Inflammatory macrophage (primary cell): ENCODE measurements at places on chromosomes 5 and 9.

DNA sequence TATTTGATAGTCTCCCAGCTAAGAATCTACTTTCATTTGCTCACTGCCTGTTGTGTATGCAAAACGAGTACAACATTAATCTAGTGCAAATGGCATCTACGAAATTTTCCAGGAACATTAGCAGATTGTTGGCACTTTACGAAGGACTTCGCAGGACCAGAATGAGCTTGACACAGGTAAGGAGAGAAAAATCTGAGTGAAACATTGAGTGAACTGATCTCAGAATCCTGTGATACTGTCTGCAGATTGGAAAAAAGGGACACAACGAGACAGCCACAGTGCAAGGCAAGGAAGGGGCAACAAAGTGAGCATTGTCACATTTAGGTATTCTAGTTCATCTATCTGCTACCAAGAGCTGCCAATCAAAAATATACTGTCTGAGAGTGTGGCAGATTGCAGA lies 350.5 kb downstream of the ZNF608 start:
- no peak for DNase-seq

GRCh38 chr5:14932902-14933469 lies 61.4 kb upstream of the ANKH start:
- DNase-seq, result no peak

GRCh38 chr5:132418881-132419280 lies 49.4 kb downstream of the SLC22A5 start:
- no peak for DNase-seq

GRCh38 chr9:129933185-129934040 lies 98.2 kb downstream of the USP20 start:
- no peak for DNase-seq

DNA sequence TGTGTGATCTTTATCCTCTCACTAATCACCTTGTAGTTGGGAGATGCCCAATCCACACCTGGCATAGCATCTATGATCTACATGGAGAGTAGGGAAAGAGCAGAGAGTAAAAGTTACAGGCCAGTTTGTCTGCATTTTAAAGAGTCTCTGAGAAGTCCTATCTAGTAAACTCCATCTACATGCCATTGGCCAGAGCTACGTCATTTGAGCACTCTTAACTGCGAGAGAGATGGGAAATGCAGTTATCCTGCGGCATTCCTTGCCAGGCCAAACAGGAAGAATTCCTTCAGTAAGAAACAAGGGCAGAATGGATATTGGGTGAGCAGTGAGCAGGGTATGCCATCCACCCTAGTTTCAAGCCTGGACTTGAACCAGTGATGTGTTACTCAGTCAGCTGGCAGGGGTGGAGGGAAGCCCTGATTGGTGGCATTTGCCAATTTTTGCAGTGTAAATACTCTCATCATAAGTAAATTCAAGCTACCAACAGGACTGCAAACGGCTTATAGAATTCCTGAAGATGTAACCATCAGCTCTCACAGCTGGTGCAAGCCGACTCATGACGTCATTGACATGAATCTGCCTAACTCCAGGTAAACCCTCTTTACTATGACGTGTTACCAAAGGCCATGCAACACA lies 156.8 kb upstream of the MSX2 start:
- DNase-seq, result no peak

DNA sequence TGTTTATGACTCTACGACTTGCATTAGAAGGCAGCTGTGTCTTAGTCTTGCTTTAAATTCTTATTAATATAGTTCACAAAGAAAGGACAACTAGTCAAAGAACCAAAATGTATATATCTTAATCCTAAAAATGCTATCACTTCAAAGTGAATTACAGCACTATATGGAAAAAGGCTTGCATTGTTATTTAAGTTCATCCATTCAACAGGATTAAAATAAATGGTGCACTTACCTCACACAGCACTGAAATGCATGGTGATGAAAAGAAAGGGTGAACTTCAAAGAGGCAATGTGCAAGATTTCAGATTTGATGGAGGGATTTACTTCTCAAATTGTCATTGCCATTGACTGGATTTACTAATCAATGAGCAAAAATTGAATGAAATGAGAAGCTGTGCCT lies 344.4 kb upstream of the NUDT12 start:
- no peak for DNase-seq

- peak; percentile 99 for DNase-seq
Measured at GRCh38 chr5:170307575-170308465, 10.2 kb upstream of the LCP2 start.

DNA sequence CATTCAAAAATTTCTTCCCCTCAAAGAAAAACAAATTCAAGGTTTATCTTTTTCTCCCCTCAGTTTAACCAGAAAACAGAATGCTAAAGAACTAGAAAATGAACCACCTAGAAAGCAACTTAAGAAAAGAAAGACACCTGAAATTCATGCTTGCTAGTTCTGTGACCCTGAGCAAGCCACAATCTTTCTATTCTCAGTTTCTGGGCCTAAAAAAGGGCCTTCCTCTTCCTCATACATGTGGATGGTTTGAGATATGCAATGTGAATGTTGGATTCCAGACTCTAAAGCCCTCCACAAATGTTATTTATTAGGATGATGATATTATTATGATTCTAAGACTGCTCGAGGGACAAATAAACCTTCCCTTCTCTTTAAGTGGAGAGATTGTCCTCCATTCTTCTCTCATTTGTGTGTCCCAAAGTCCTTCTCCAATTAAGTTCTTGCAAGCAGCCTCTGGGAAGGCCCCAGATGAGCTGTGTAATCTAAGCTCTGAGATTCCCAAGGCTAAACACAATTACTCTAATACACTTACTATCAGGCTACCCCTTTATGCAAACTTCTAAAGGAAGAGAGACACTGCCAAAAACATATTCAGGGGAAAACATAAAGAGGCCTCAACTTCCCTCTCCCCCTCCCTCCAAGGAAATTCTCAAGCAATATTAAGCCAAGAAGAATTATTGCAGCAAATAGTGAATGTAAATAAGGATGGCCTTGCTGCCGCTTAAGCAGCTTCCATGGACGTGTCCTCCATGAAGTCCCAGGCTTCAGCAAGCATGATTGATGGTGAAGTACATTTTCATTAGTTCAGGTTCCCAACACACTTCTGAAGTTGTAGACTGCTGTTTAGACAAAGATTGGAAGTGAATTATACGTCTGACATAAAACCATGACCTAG lies 80.2 kb downstream of the PRKACG start:
- DNase-seq, result no peak

DNA sequence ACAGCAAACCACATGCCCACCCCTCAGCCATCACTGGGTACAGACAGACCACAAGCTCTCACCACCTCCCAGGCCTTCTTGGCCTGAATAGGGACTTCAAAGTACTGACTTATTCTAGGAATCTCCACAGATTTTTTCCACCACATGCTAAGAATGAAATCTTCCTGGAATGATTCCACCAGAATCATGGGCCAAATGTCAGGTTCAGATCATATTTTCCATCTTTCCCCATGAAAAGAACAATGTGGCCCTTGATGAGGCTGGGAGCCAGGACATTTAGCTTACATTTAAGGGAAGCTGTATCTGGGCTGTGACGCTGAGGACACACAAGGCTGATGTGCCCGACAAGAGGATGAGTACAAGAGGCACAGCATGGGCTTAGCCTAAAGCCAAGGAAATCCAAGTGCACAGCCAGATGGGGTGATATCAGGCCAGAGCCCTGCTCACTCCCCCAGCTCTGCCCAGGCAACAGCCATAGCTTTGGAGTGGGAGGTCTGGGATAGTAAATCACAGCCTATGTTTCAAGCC lies 28.1 kb downstream of the ACSL6 start:
- DNase-seq, result no peak
